Stimulated activated CD4-positive, alpha-beta T cell treated with anti-CD3 and anti-CD28 coated beads, Interleukin-1b, Interleukin-23, amount 100 ng/mL, for 4 hours (primary cell): ENCODE measurements at places on chromosomes 13 and 19.

- no peak for DNase-seq
These were observed 151.6 kb downstream of the SLITRK1 start for GRCh38 chr13:83730674-83731073.

- DNase-seq = no peak
These were observed 1075.2 kb downstream of the UQCRFS1 start for GRCh38 chr19:28137772-28138171.

- no peak for DNase-seq
These were observed 369.0 kb downstream of the UQCRFS1 start for GRCh38 chr19:28843761-28844492.

DNA sequence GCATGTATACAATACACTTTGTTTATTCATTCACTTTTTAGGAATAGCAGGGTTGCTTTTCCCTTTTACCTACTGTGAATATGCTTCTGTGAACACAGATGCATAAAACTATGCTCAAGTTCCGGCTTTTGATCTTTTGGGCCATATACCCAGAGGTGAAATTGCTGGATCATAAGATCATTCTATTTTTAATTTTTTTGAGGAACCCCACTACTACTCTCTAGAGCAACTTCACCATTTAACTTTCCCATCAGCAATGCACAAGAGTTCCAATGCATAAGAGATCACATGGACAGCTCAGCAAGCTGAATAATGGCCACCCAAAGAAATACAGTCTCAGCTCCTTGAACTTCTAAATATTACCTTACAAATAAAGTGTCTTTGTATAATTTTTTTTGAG is 17.0 kb upstream of the SIGLEC10 start:
- no peak for DNase-seq

DNA sequence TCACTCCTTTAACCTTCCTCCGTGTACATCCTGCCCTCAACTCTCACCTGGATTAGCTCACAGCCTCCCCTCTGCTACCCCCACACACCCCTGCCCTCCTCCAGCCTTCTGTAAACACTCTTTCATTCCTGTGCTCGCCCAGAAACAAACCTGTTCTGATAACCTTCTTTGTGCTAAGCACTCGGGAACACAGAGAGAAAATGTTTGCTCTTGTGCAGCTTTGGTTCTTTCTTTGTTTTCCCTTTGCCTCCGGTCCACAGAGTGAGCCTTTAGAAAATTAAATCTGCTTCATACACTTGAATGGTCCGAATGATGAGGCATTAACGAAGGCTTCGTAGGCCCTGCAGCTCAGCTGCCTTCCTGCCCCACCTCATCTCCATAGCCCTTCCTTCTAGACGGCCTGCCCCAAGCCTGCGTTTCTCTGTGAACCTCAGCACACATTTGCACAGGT is 6.6 kb upstream of the ZDHHC20 start:
- DNase-seq = no peak

GRCh38 chr19:39497996-39498797 is 550 bp upstream of the DLL3 start:
- no peak for DNase-seq

DNA sequence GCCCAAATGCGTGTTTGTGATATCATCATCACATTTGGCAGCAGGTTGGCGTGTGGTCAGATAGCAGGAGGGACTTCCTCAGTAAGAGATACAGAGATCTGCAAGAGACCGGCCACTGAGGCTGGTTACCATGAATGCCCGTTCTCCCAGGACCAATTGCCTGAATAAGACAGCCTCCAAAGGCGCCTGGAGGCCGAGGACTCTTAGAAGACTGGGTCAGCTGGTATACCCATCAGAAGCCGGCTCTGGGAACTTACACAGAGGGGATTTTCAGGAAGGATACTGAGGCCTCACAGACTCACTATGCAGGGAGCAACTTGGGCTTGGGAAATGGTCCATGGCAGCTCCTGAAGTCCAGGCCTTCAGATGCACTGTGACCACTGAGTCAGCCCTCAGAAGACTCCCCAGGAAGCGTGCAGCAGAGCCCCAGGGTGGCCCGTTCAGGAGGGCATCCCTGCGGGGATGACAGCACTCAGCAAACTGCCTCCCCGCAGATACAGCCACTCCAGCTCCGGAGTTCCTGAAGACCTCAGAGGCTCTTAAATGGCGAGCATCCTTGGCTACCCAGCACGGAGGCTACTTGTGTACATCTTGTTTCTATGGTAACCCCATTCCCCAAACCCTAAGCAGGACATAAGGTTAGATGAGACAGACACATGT is 26.4 kb upstream of the VSTM2B start:
- no peak for DNase-seq

DNA sequence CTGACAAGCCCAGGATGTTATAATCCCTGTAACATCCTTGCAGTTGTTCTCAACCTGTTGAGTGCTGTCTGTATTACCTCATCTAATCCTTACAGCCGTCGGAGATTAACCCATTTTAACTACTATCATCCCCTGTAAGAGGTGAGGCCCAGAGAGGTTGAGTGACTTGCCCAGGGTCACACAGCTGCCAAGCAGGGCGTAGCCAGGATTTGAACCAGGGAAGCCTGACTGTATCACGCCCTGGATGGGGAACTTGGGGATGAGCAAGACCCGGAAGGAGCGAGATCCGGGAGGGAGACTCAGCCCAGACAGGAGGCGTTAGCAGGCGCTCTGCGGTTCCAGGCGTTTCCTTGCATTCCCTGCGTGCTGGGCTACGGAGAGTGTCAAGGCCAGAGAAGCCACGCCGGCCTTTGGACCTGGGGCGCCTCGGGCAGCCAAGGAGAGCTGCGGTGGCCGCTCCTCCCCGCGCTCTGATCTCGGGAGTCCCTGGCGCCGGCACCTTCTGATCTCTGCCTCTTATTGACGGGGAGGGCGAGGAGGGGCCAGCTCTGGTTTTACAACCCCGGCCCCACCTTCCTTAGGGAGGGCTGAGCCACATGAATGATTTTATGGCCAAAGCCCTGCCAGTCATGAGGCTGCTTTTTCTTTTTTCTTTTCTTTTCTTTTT is 6.2 kb downstream of the SULT2B1 start:
- no peak for DNase-seq

GRCh38 chr13:20193907-20194631 is 1.3 kb upstream of the GJB2 start:
- DNase-seq = no peak

GRCh38 chr19:46924874-46925547 is 64.2 kb downstream of the ARHGAP35 start:
- DNase-seq = no peak

GRCh38 chr13:101673360-101674105 is 221.1 kb downstream of the ITGBL1 start:
- no peak for DNase-seq

DNA sequence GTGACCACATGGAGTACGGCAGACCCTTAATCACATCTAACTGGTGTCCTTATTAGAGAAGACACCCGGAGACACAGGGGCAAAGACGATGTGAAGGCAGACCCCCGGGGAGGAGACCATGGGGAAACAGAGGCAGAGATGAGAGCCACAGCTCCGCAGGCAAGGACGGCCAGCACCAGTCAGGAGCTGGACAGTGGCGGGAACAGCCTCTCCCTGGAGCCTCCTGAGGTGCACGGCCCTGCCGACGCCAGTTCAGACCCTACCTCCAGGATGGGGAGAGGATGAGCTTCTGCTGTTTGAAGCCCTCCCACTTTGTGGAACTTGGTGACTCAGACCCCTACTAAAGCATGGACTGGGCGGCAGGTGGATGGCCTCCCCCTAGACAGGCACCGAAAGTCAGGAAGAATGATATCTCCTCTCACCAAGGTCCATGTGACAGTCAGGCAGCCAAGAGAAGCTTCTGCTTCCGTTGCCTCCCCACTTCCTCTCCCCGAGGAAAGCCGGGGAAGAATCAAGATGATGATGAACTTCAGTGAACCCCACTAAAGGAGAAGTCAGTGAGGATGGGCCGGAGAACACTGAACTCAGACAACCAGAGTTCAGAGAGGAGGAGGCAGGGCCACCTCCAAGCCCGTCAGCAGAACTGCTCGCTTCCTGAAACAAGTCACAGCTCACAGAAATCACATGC is 25.4 kb downstream of the RAB20 start:
- no peak for DNase-seq

DNA sequence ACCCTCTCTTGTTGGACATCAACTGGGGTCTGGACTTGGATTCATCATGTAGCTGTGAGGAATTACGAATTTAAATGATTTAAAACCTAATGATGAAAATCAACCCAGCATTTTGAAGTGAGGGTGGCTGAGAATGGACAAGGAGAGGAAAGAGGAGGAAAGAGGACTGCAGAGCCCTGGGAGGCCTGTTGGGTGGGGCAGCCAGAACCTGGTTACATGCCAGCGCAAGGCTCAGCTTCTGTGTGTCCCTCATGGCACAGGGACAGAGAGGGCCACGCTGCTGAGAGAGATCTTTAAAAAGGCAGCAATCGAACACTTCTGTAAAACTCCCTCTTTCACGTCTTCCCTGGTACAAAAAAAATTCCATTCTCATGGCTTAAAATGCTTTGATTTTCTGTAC is 292.7 kb downstream of the MYO16 start:
- DNase-seq = no peak

GRCh38 chr13:78826936-78827335 is 168.0 kb upstream of the OBI1 start:
- no peak for DNase-seq

- no peak for DNase-seq
These were observed 42.6 kb upstream of the ATP11A start for GRCh38 chr13:112647256-112647655.

GRCh38 chr19:14183741-14184350 is 22.1 kb downstream of the ADGRL1 start:
- DNase-seq = no peak

- no peak for DNase-seq
These were observed 316.8 kb downstream of the ATP8A2 start for GRCh38 chr13:25688536-25688935.

DNA sequence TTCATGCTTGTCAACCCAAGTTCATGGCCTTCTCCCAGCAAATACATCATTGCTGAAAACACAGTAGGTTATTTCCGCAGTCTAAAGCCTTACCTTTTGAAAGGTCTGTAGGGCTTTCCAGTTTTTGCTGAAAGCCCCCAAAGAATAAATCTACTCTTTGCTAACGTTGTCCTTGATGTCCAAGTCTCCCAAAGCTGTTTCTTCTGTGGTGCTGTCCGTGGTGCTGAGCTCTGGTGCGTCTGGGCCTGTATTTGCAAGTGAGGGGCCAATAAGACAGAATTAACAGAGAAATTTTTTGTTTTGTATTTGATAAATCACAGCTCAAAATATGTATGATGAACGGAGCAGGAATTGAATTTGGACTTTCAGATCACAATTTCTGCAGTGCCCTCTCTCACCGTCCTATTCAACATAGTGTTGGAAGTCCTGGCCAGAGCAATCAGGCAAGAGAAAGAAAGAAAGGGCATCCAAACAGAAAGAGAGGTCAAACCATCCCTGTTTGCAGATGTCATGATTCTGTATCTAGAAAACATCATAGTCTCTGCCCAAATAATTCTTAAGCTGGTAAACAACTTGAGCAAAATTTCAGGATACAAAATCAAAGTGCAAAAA is 9.8 kb upstream of the LGALS16 start:
- no peak for DNase-seq

DNA sequence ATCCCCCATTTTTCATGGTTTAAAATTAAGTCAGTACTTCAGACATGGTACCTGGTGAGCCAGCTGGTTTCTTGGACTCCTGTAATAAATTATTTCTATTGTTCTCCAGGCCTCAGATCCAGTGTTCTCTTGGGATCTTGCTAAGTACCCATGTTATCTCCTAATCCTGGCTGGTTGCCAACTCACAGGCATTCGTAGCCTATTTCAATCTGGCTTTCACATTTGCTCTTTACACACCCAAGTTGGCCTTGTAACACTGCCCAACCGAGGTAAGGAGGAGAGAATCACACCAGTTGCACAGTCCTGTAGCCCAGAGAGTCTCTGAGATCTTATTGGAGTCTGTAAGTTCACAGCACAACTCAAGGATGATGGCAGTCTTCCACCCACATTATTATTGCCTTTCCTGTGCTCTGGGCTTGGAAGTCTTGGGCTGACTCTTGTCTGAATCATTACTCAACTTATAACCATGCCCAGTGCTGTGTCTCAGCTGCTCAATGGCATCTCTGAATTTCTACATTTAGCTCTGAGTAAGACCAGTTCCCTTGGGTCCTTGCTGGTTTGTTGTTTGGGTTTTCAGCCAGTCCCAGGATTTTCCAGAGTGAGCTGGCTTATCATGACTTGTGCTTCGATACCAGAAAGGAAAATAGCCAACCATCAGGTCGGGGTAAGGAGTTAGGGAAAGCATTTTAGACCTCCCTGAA is 76.6 kb upstream of the KLF12 start:
- DNase-seq = no peak
